ENCODE measurements at places on chromosomes 5 and 9.

- DNase-seq, result no peak
Measured at GRCh38 chr9:35519692-35520363, 29.9 kb downstream of the RUSC2 start.

DNA sequence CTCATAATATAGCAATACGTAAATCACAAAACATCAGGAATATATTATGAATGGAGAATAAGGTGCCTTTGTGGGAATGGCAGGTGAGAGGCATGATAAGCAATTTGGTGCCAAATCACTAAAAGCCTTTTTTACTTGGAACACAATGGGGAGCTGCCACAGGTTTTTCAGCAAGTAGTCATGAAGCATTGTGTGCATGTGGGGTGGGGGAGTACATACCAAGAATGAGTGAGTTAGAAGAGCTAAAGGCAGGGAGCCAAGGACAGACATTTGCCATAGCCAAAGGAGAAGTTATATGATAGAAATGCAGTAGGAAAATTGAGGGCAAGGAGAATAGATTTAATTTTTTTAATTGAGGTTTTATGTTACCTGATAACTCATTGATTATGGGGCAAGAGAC, 445.0 kb upstream of the SMC2 start:
- DNase-seq, result peak; percentile 21

DNA sequence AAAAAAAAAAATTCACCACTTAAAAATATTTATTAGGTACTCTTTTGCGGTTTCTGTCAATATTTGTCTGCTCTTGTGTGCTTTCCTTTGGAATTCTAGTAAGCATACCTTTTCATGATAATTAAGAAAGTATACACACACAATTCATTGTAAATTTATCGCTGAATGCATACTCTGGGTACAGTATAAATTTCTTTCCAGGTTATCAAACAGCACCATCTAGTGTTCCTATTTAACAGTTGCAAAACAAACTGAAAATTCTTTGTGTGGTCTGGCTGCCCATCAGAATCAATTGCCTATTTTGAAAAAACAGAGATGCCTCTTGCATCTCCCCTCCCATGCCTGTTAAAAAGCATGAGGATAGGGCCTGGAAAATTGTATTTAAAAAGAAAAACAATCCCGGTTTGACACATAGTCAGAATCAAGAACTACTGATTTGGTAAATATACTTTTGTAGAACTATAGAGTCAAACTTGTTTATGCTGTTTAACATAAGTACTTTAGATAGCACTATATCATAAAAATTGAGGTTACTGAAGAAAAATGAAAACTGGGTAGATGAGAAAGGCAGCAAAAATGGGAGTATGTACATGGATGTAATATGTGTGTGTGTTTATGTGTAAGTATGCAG, 16.2 kb downstream of the PGGT1B start:
- no peak for DNase-seq

GRCh38 chr5:36675282-36675681, 68.9 kb downstream of the SLC1A3 start:
- DNase-seq, result no peak

DNA sequence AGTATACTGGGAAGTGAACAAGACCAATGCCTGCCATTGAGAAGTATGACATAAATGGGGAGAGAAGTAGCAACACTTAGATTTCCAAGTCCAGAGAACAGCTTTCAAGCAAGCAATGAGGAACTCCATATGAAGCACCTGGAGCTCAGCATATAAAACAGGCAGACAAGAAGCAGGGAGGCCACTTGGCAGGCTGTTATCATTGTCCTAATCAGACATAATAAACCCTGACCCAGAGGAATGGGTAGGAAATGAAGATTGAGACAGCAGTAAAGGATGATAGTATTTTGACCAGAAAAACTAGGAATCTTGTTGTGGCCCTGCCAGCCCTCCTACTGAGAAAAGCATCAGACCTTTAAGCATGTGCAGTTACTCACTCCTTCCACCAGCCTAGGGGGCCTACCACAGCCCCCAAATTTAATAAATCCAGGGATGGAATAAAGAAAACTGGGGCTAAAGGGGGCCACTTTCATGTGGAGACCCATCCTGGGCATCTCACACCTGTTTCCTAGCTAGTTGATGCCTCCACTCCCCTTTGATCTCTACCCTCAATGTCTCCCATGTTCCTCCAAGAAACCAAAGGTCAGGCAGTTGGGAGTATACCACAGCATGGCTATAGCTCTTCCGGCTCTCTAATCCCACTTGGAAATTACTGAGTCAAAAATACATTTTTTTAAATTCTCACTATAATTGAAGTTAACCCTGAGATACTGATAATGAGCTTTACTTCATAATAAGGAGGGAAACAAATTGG, 135.1 kb downstream of the SIL1 start:
- DNase-seq, result no peak

- DNase-seq, result no peak
Measured at GRCh38 chr5:59721741-59722140, 171.8 kb downstream of the PDE4D start.

DNA sequence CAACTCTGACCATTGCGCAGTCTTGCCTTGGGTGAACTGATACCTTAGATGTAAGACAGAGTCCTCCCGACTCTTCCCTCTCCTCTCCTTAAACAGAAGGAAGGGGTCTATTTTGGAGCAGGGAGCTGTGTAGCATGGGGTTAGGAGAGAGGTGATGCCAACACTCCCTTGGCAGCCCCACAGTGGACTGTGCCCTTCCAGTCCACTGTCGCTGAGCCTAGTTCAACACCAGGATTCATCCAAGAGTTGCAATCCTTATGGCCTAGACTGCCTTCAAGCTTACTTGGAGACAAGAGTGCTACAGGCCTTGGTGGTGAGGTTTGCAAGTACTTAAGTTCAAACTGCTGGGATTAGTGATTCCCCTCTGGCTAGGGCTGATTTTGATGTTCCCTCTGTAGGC, 51.4 kb downstream of the NDUFAF2 start:
- DNase-seq, result no peak

GRCh38 chr9:113359385-113359784, 10.0 kb downstream of the BSPRY start:
- no peak for DNase-seq

GRCh38 chr5:35319333-35320002, 89.2 kb upstream of the PRLR start:
- DNase-seq, result no peak
